ENCODE measurements at places on chromosomes 4 and X.

DNA sequence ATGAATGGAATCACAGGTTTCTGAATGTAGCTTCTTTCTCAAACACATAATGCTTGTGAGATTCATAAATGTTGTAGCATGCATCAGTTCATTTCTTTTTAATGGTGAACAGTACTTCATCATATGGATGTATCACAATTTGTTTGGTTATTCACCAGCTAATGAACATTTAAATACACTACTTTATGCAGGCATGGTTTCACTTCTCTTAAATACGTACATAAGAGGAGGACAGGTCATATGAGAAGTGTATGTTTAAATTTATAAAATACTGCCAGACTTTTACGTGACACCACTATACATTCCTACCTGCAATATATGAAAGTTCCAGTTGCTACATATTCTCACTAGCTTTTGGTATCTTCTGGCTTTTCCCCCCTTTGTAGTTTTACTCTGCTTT, 65.4 kb downstream of the ANKRD17 start:
- DNase-seq, result no peak

DNA sequence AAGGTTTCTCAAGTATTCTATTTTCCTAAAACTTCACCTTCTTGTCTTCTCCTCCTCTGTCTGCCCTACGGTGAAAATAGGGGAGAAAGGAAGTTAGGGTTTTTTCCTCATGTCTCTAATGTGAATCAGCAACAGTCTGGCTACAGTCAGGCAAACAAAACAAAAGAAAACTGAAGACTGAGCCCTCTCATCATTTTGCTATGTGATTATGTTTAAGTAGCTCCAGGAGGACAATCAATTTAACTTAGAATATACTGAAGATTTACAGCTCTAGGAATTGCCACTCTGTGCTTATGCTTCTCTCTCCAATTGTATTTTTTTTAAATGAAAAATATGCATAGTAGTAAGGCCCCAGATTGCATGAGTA, 316.2 kb downstream of the GPAT3 start:
- no peak for DNase-seq

- DNase-seq, result no peak
These were observed 4.7 kb upstream of the GSX2 start for GRCh38 chr4:54095110-54095825.

DNA sequence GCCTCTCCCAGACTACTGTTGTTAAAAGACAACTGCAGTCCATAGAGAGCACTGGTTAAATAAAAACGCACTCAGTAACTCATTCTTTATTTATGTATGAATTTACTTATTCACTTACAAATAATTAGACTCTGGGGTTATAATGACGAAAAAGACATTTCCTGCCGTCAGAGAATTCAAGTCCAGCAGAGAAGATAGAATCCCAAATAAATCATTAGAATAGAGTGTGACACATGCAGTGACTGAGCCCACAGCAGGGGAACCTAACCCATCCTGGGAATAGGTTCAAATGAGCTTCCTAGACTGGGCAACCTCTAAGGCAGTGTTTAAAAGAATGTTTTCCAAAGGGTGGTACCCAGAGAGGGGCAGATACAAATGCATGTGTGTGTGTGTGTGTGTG, 53.9 kb downstream of the FGFBP1 start:
- DNase-seq, result no peak

DNA sequence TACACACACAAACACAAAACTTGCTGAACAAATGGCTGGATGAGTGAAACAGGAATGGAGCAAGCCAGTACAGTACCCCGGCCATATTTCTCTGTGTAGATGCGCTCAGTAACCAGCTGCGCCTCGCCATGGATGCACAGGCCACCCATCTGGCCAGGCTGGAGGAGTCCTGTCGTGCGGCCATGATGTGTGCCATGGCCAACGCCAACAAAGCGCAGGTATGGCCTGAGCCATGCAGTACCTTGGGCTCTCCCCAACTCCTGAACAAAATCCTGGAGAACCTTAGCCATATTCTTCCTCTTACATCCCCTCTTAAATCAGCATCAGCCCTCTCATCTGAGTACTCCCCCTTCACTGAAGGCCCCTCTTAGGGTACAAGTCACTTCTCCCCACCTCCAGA, 4.4 kb downstream of the HSD17B10 start:
- DNase-seq, result no peak

DNA sequence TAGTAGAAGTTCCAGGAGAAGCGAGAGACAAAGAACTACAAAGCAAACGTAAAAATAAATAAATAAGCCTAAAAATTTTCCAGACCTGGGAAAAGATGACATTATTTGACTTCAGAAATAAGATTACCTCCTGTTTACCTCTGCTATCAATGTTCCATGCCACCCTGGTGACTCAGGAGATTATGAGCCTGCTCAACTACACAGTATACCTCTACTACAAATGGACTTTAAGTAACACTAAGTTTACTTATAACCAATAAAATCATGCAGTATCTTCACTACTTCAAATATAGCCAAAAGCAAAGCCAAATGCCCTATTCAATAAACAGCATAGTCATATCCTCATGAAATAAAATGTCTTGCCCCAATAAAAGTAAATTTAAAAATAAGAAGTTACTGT, 105.4 kb downstream of the CYLC1 start:
- no peak for DNase-seq

GRCh38 chr4:101158134-101158482, 189.2 kb downstream of the PPP3CA start:
- no peak for DNase-seq
